Activated CD4-positive, alpha-beta T cell treated with anti-CD3 and anti-CD28 coated beads, Interleukin-2, amount 50 U/mL, for 1 hour (primary cell): ENCODE measurements at places on chromosomes 6 and 20.
A peak's percentile ranks its signal among the peaks of the same experiment; 100 is the strongest.

- no peak for DNase-seq
Measured at GRCh38 chr6:116011520-116011919, 49.2 kb downstream of the FRK start.

DNA sequence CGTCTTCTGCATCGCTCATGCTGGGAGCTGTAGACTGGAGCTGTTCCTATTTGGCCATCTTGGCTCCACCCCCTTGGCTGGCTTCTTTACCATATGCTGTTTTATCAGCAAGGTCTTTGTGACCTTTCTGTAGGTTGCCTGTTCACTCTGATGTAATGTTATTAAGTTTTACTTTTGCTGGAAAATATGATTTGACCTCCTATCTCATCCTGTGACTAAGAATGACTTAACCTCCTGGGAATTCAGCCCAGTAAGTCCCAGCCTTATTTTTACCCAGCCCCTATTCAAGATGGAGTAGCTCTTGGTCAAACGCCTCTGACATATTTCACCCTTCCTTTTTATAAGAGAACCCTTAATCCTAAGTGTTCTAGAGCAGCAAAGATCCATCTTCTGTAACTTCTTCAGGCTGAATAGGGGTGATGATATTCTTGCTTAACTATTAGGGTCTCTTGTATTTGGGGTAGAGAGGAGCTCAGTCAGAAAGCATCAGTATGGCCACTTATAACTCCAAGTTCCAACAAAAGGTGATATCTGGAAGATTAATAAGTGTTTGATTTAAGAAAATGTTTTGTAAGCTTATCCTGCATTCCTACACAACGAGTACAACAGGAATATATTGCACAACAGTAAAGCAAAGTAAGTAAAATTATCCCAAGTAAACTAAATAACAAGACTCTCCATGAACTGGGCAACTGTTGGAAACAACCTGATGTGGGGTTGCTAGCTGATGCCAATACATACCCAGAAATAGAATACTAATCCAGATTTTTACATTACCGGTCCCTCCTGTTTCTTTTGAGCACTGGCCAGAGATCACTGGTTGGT lies 23.1 kb upstream of the HMGN3 start:
- no peak for DNase-seq

DNA sequence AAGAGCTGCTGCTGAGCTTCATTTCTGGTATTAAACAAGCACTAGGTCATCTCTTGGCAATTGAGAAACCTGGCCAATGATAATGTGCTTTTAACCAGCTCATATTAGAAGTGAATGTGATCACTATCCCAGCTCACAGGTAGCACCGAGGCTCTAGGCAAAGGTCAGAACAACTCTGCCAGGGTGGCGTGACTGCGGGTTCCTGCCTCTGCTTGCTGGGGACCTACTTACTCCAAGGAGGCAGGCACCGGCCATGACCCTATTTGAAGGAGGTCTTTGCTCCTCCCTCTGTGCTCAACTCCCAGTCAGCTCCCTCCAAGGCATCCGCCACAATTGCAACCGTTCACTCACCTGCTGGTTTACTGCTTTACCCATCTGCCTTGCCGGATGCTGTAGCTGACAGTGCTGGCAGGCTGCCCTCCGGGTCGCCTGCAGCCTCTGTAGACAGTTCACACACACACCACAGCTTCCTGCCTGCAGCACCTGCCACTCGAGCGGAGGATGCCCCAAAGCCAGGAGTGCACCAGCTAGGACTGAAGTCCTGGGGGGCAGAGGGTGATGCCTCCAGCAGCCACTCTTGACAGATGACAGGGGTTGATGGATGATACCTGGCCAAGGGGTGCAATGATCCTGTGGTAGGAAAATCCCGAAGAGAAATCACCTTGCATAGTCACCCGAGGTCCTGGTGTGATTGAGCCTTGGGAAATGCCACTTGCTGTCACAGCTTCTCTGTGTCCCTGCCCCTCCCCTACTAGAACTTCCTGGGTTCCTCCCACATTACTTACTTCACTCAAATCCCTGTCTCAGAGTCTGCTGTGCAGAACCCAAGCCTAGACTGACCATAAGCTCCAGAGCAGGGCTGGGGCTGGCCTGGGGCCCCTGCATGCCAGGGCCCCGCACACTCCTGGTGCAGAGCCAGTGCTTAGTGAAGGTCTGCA lies 8.8 kb upstream of the VSX1 start:
- peak; percentile 50 for DNase-seq

GRCh38 chr6:144722925-144723324 lies 437.8 kb downstream of the UTRN start:
- DNase-seq, result no peak

DNA sequence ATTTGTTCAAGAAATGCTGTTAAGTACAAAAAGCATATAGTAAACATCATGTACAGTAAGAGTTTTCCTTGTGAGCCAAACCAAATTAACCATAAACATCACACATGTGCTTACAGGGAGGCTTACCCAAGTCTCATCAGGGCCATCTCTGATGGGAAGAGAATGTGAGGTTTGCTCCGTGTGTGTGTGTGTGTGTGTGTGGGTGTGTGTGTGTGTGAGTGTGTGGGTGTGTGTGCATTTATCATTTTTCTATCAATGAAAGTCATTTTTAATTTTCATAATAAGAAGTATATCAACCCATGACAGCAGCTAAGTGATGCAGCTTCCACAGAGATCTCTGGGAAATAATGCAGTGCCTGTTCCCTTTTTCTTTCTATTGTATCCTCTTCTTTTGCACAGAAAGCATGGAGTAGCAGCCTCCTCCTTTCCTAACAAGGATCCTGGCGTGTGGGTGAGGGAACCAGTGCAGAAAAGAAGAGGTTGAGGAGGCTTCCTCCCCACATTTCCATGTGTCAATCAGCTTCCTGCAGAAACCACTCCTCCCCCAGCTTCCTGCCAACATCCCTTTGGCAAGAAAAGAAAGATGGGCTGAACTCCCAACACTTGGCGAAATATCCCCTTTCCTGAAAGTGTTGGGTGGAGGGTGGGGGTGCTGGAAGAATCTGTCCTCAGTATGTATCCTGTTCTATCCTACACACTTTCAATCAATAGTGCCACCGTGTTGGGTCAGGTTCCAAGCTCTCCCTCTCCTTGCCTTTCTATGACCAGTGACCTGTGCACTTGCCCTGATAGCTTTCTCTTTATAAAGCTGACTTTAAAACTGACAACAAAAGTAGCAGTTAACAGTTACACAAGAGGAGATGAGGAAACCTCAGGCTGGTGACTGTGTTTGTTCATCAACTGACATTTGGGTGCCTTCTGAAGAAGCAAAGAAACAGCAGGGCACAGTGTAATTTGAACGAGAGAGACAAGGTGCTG lies 251.8 kb upstream of the CITED2 start:
- DNase-seq, result no peak

- DNase-seq, result no peak
Measured at GRCh38 chr6:118712969-118713368, 61.6 kb upstream of the CEP85L start.

- DNase-seq, result no peak
Measured at GRCh38 chr20:8540466-8540865, 408.4 kb downstream of the PLCB1 start.

DNA sequence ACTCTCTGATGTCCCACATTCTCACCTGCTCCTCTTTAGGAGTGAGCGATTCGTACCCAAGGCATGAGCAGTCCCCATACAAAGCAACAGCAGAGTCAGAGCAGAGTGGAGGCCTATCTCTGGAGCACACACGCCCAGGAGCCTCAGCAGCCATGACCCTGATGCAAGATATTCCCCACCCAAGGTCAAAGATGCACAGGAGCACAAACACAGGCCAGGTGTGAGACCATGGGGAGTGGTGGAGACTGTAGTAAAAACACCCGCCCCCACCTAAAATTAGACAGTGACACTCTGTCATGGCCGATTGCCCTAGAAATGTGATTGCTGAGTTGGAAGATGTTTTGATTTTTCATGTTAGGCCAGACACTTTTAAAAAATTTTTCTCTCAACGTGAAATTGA lies 21.4 kb downstream of the RRBP1 start:
- DNase-seq, result no peak

GRCh38 chr20:19735446-19735845 lies 22.6 kb upstream of the RIN2 start:
- no peak for DNase-seq

- DNase-seq, result no peak
Measured at GRCh38 chr6:12504325-12504966, 212.1 kb upstream of the PHACTR1 start.

DNA sequence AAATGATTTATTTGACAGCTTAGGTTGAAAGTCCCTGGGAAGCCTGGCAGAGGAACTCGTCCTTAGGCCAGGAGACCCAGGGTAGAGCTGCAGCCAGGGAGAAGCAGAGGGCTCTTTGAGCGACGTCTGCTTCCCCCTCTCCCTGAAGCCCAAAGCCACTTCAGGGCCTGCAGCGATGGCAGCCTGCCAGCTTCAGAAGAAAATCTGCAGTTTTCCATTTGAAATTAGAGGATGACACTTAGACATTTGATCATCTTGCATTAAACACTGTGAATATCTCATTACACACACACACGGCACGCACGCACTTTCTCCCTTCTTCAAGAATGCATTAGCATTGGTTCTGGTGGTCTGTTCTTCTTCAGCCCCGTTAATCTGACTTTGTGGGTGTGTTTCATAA lies 96.5 kb downstream of the PLEKHG1 start:
- no peak for DNase-seq

GRCh38 chr6:110529355-110529754 lies 52.9 kb upstream of the SLC22A16 start:
- no peak for DNase-seq

DNA sequence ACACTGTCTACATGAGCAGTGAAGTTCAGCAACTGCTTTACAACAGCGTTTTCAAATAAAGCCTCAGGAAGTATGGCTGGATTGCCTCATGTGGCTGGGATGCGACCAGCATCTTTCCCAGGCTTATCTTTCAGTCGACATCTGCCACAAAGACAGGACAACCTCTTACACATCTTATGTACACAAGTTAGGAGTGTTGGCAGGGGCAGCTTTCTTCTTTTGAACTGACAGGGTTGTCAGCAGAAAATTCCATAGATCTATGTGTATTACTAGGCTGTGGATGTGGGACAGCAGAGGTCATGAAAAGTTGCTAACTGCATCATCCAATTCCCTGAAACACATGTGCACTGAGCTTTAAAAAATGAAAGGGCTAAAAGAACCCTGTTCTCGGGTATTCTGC lies 48.1 kb downstream of the PLAGL1 start:
- no peak for DNase-seq

GRCh38 chr6:123000244-123000770 lies 4.3 kb downstream of the CLVS2 start:
- DNase-seq, result no peak

DNA sequence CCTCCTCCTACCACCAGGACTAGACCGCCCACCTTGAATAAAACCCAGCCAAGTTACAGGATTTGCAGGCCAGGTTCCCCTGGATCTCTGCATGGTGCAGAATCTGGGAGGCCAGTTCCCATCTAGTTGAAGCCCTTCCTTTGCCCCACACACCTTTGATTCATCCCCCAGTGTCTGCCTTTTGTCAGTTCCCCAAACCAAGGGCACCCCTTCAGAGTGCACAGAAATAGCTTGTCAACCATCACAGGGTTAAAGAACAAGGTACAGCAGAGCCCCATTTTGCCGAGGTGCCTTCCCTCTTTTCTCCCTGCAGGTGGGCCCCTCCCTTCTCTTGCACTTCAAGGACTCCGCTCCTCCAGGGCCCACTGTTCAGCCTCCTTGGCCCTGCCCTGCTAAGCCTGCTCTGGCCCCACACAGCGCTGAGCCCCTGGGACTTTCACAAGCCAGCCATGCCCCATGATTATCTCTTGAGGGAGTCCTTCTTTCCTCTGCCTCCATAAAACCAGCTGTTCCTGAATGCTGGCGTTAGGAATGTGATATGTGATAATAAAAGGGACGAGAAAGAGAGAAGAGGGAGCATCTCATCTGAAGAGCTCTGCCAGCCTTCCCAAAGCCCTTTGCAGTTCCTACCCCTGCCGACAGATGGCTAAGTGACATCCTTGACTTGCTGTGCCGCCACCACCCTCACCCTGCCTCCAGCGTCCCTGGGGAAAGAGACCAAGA lies 280.3 kb downstream of the CDC5L start:
- DNase-seq, result peak; percentile 26

- no peak for DNase-seq
Measured at GRCh38 chr20:45735988-45736387, 13.8 kb downstream of the SPINT4 start.

GRCh38 chr6:2226775-2227174 lies 18.6 kb downstream of the GMDS start:
- no peak for DNase-seq

DNA sequence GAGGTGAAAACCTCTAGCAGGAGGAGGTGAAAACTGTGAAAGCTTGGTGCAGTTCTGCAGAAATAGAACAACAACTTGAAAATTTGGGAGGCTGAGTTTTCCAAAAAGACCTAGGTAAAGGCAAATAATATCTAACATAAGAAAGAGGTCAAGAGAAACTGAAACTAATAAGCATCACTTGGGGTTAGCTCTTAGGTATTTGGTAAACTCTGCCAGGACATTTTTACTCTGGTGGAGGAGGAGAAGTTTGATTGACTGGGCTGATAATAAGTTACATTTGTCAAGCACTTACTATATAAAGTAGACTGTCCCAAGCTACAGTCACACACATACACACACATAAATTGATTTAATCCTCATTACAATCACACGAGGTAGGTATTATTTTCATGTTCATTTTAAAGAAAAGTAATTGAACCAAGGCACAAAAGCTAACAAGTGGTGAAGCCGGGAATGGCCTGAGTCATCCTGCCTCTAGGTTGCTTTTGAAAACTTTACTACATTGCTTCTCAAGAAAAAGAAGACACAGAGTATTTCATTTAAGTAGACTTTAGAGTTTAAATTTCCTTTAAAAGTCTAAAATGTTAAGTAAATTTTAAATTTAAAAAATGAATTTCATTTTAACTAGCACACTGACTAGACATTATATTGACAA lies 275.5 kb downstream of the PTPRK start:
- no peak for DNase-seq

- DNase-seq, result no peak
Measured at GRCh38 chr20:30594112-30594511, 663.4 kb upstream of the DEFB115 start.

DNA sequence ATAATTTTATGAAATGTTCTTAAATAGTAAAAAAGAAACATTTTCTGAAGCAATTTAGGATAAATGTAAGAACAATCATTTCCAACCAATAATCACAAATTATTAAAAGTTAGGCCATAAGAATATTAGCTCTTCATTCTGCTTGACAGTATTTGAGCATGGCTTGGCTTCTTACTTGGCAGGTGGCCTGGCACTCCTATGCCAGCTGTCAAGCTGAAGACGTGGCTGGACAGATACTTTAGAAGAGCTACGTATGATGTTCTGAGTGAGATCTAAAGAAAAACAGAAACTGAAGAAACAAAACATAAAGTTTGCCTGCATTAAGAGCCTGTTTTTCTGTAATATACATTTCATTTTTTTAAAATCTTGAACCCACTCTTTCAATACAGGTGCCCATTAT lies 438.9 kb downstream of the GRIK2 start:
- DNase-seq, result no peak

- no peak for DNase-seq
Measured at GRCh38 chr6:158538741-158539140, 21.1 kb upstream of the TMEM181 start.

- no peak for DNase-seq
Measured at GRCh38 chr6:139591075-139591865, 216.8 kb upstream of the CITED2 start.
